T-helper 22 cell (primary cell): ENCODE measurements at places on chromosomes 7 and 10.

DNA sequence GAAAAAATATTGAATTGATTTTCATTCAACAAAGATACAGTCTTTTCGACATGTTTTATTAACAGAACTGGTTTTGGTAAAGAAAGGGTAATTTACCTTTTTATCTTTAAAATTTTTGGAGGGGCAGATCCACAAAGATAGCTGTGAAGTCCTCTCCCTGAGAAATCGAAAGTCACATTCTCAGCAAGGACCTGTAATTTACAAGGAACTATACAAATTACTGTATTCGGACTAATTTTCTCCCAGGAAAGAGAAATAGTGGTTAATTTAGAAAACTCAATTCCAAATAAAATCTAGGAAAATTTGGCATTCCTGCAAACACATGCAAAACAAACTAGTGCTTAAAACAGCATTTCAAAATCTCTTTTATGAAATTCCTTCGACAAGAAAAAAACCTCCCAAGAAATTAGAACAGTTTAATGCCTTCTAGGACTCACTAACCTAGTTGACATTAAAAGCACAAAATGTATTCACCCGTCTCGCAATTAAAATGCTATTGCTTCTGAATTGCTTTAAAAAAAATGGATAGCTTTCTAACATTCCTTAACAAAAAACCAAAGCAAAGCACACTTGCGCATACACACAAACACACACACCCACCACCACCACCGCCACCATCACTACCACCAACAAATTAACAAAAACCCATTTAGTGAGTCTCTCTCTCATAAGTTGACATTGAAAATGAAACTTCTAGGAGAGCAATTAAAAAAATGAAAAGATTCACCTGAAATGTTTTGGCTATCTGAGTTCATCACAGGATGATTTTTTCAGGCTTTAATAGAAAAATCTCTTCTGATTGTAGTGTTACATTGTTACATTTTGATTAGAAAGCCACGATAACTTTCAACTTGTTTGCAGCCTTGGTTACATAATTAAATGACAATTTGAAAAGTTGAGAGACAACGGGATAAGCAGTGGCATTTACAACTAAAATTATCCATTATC, 4.0 kb upstream of the NKX2-3 start:
- no peak for DNase-seq

- no peak for DNase-seq
Measured at GRCh38 chr10:35792291-35792690, 150.2 kb upstream of the FZD8 start.

- DNase-seq: no peak
Measured at GRCh38 chr7:48180981-48181380, 9.7 kb downstream of the ABCA13 start.

GRCh38 chr7:1917221-1918062, 247.4 kb downstream of the ELFN1 start:
- DNase-seq: no peak

GRCh38 chr10:52755297-52756062, 17.1 kb downstream of the MBL2 start:
- DNase-seq: no peak

- peak; percentile 3 for DNase-seq
Measured at GRCh38 chr7:98930464-98930863, 52.1 kb downstream of the TRRAP start.

- DNase-seq: no peak
Measured at GRCh38 chr10:3500408-3500856, 284.6 kb downstream of the KLF6 start.

DNA sequence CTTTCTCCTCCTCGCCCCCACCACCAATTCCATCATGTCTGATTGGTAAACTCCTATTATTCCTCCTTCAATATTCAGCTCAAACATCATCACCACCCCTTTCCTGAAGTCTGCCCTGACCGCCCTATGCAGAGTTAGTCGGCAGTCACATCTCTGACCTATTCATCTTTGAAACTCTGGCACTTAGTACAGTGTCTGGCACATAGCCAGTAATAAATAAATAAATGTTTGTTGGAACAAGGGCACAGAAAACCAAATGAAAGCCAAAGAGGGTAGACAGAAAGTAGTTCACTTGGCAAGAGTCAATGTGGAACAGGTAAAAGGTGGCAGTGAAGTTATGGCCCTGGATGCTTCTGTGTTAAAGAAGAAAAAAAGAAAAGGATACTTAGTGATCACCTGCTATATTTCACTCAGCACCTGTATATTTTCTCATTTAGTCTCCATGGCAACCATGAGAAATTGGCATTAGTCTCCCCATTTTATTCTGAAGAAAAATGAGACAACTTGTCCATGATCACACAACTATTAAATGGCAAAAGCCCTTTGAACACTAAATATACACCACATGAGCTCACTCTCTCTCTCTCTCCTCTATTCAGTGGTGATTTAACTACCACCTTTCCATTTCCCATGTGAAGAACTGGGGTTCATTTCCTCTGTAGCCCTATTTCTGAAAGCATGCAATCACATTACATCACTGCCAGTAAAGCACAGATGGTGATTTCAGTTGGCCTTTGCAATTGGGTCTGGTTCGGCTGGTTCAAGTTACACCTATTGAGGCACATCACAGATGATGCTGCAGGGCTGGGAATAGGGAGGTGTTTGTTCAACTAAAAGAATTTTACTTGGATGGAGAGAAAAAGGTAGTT, 25.3 kb downstream of the CHCHD3 start:
- DNase-seq: no peak

- DNase-seq: no peak
Measured at GRCh38 chr7:74544706-74545469, 91.2 kb downstream of the GTF2IRD1 start.

DNA sequence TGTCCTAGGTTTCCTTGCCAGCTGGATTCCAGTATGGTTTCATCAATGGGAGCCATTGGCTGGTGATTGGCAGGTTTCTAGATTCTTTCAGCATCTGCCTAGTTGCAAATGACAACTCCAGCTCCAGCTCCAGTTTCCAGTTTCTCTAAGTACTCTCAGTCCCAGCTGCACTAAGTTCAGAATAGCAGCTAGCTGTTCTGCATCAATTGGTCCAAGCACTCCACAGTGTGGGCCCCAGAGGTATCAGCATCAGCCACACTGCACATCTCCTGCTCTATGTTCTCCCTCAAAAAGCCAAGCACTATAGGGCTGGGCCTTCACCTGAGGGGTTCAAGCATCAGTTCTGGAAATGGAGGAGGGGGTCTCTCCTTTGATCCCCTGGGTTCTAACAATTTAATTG, 143.4 kb downstream of the VPS50 start:
- DNase-seq: no peak

DNA sequence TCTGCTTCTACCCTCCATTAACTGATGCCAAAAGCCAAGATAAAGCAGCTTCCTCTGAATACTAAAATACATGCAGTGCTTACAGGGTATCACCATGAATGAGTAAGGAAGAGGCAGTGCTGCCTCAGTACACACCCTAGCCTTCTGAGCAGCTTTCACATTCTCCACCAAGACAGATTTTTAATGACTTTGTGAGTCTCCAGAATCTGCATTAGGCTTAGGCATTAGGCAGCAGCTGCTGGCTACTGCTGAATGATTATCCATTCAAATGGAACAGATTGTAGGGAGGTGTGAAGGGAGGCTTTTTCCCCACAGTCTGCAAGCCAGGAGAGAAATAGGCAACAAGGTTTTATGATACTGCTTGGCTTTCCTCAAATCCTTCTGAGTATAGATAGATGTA, 1226.7 kb upstream of the LRRN3 start:
- DNase-seq: no peak

GRCh38 chr7:89800761-89801160, 353.5 kb upstream of the STEAP1 start:
- DNase-seq: no peak

DNA sequence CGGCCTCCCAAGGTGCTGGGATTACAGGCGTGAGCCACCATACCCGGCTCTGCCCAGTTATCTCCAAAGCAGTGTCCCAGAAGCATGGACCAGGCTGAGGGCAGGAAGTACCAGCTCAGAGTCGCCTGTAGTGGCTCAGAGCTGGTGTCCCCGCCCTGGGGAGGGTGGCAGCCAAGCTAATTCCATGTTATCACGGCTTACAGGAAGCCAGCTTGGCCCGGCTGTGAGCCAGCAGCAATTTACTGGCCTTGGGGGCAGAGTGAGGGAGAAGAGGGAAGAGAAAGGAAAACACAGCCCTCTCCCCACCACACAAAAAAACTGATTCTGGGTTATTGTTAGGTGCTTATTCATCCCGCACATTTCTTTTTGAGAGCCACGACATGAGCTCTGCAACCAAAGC, 88.1 kb downstream of the HIP1 start:
- DNase-seq: no peak

- DNase-seq: no peak
Measured at GRCh38 chr7:25216837-25217236, 11.4 kb downstream of the NPVF start.

DNA sequence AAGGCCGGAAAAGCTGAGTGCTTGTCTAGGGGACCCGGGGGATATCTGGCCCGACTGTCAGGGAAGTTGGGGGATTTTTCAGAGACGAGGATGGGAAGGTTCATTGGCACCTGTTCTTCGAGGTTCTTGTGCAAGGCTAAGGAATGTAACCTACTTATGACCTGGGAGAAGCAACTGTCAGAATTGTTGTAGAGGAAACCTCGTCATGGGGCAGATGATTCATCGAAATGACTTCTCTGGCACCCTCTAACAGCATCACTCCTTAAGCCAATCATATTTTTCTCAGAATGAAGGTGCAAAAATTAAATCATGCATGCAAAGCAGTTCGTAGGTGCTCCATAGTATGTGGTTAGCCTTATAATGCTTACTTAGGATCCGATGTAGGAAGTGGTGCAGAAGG, 58.6 kb downstream of the PLXDC2 start:
- no peak for DNase-seq

- DNase-seq: no peak
Measured at GRCh38 chr10:53239873-53240272, 467.3 kb upstream of the MBL2 start.

DNA sequence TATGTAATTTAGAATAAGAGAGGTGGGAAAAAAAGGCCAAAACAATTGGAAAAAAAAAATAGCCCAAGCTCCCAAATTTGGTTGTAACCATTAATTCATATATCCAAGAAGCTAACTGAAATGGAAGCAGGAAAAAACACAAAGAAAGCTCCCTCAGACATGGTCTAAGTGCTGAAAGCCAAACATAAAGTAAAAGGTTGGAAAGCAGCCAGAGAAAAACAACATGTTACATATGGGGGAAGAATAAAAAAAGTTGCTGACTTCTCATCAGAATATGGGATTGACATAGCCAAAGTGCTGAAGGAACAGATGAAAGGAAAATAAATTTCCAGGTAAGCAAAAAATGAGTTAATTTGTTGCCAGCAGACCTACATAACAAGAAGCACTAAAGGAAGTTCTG, 40.3 kb downstream of the PDZD8 start:
- no peak for DNase-seq

DNA sequence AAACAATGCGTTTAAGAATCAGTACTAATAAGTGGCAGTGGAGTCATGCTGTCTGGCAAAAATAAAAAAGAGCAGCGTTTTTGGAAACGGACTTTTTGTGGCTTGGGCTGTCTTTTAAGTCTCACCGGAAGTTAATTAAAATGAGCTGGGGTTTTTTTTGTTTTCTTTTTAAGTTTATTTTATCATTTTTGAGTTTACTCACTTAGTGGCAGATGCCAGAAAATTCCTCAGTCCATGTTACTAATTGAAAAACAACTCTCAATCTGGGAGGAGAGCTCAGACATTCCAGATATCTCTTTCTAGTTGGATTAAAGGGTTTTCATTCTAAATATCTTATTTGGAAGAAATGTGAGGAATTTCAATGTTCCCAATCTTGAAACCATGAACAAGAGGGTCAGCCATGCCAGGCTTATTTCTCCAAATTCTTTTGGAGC, 133.8 kb upstream of the AGR3 start:
- no peak for DNase-seq

GRCh38 chr10:86234107-86234506, 132.5 kb downstream of the GRID1 start:
- DNase-seq: no peak

DNA sequence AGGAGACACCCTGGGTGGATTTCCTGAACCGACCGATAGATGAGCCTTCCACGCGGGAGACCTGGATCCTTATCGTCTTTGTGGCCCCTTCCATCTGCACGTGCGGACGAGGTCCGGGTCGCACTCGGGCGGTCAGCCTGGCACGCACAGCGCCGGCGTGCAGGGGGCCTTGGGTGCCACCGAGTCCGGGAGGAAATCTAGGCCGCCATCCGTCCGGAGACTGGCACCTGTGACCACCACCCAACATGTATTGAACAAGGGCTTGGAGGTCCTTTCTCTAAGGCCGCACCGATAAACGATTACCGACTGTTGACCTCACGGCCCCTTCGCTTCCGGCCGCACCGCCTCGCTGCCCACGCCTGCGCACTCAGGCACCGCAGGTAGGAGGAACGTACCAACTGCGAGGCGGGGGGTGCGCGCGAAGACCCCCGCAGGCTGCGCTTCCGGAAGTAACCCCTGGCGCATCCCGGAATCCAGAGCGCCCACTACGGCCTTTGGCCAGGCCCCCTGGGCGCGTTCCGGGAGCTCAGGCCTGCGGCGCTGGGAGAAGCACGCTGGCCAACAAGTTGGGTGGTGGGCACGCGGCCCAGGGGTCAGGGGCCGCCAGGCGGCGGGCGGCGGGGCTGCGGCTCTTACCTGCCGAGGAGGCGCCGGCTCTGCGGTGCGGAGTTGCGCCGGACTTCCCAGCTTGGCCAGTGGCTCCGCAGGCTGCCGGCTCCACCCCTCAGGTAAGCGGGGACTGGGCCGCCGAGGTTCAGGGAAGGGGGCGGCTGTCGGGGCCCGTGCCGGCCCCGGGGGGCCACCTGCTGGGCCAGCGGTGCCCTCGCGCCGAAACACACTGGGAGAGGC, at the start of the genes ACTR3C and LRRC61:
ACTR3C (minus strand) TSS at position 713 of the 849 bp plus-strand sequence. CDS start 28,249 bp downstream, outside the sequence.
LRRC61 (plus strand) TSS at position 523 of the 849 bp plus-strand sequence. CDS start 13,507 bp downstream, outside the sequence.
- DNase-seq: no peak

DNA sequence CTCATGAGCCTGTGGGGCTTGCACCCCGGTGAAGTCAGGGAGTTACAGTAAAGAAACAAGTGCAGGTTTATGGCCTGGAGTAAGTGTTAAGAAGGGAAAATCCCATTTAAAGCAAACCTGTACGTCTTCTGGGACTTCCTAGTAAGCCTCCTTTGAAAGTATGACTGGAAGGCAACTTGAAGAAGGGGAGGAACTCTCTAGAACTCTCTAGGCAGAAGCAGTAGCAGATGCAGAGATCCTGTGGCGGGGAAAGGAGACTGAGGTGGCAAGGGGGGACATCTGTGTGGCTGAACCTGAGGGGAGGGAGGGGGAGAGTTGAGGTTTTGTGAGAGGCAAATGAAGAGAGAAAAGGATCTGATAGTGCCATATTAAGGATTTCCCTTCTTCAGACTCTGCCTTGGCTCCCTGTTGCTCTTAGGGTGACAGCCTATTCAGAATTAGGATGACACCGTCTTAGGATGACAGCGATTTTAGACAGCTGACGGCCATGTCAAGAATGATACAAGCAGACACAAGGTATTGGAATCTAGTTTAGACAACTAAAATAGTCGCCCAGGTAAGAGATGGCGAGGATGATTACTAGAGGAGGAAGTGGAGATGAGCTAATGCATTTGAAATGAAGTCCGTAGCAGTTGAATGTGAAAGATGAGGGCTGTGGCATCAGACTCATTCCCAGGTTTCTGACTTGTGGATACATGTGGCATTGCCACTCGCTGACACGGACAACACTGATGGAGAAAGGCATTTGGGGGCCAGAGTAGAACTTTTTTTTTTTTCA, 29.0 kb downstream of the CUL1 start:
- no peak for DNase-seq

GRCh38 chr10:96960872-96961271, 128.8 kb downstream of the LCOR start:
- no peak for DNase-seq
